ENCODE measurements at places on chromosomes 6 and 20. TPM values are rescaled to one million over a fixed set of nuclear protein-coding genes. Genes with fewer than 3 reads are reported as not detected.

GRCh38 chr6:92275150-92275549 is 1144.2 kb downstream of the EPHA7 start:
- DNase-seq = no peak

DNA sequence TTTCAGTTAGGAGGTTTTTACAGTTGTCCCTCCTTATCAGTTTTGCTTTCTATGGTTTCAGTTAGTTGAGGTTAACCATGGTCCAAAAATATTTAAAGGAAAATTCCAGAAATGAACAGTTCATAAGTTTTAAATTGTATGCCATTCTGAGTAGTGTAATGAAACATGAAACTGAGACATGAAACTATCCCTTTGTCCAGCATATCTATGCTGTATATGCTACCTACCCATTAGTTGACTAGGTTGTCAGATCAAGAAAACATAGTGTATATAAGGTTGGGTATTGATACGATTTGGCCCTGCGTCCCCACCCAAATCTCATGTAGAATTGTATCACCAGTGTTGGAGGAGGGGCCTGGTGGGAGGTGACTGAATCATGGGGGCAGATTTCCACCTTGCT is 39.1 kb downstream of the VGLL2 start:
- no peak for DNase-seq

DNA sequence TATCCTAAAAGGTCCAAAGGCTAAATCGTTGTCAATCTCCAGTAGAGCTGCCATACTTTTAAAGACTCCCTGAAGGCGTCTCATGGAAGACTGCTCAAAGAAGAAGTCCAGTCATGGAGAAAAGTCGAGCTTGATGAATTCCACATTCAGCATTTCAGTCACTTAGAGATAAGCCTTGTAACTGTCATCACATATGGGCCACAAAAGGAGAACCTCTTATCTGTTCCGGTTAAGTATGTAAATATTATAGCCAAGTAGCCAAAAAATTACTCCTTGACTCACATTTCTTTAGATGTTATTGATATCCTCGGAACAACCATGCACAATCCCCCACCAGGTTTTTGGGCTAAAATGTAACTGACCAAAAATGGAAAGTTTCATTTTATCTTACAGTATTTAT is 9.8 kb upstream of the CNKSR3 start:
- no peak for DNase-seq

DNA sequence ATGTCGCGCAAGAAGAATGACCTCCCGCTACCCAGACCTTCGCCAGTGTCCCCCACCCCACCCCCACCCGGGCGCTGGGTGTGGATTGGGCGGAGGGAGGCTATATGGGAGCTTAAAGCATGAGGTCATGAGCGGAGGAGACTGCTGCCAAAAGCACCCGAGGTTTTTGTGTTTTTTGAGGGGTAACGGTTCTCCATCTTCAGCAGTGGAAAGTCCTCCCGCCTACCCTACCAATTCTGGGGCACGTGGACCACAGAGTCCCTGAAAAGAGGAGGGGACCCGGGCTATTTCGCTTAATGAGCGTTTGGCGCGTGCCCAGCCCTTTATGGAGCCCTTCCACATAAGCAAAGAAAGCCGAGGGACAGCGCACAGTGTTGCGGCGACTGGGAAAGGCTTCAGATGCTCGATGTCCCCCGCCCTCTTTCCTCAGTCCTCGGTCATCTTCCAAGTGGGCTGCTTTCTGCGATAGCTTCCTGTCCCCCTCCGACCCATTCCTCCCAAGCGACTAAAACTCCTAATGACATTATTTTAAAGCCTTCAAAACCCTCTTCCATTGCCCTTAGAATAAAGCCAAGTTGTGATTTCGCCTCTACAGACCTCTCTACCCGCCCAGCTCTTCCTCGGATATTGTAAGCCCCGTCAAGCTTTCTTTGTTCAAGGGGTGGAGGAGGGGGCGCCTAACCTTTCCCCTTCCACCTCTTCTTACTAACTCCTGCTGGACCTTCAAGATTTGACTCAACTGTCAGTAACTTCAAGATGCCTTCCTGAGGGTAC is 2.1 kb upstream of the TRERF1 start:
- DNase-seq = peak; percentile 89

DNA sequence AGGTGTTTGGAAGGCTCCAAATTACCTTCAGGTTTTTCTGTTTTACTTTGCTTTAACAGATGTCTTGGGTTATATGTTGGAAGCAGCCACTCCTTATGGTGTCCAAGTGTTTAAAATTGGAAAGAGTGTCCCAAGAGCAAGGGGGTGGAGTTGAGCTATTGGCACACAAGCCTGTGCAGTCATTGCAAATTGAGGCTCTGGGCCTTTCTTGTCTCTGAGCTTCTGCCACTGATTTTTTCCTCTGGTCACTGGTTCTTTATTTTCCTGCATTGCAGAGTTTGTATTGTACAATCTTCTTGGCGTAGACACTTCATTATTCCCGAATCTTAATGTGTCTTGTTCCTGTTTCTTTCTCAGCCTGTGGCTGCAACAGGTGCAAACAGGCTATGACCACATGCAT is 598.8 kb downstream of the RNF144B start:
- DNase-seq = no peak

- no peak for DNase-seq
These were observed 18.3 kb downstream of the SESN1 start for GRCh38 chr6:109076377-109076776.

DNA sequence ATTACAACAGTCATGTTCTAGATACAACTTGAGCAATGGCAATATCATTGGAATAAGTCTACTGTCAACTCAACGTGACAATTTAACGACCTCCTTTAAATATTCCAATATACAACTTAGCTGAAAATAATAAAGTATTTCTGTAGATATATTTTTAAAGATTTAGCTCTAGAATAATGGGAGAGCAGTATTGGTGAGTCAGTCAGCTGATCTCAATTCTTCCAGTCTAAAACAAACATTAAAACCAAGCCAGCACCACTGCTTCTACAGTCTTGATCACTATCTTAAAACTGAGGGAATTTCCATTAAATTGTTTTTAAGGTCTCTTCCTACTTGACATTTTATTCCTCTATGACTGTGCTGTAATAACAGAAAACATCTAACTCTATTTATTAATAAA is 38.2 kb downstream of the NOL7 start:
- DNase-seq = peak; percentile 54

DNA sequence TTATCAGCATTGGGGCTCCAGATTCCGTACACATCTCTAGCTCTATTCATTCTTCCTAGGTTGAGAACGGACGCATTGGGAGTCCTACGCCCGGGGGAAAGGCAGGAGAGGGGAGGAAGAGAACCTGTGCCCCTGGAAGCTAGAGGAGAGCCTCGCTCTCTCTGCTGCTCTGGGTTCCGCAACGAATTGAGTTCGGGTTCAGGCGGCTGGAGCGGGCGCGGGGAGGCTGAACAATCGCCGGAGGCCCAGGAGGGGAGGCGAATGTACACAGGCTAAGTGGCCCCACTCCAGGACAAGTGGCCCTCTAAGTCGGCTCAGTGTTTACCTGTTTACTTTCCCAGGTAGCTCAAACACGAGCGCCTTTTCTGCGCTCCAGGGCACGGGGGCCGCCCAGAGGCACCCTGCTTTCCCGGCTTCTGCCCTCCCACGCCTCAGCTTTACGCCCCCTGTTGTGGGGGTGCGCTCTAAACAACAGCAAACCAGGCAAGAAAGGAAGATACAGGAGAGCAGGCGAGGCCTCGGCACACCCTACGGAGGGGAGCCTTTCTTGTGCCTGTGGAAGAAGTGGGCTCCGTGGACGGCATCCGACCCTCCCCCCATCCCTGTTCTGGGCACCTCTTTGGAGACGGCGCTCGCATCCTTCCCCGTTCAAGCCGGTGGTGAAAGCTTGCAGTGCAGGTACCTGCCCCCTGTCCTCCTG is 4.6 kb upstream of the NKX2-2 start:
- DNase-seq = peak; percentile 82

DNA sequence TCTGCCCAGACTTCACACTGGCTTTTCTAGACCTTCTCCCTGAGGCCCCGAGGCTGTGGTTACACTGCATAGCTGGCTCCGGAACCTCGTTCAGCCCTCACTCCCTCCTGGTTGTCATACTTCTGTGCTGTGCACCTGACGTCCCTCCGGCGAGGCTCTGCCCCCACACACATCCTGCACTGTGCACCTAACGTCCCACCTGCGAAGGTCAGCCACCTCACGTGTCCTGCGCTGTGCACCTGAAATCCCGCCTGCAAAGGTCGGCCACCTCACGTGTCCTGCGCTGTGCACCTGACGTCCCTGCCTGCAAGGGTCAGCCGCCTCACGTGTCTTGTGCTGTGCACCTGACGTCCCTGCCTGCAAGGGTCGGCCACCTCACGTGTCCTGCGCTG is 111.0 kb upstream of the FRMD1 start:
- DNase-seq = no peak

DNA sequence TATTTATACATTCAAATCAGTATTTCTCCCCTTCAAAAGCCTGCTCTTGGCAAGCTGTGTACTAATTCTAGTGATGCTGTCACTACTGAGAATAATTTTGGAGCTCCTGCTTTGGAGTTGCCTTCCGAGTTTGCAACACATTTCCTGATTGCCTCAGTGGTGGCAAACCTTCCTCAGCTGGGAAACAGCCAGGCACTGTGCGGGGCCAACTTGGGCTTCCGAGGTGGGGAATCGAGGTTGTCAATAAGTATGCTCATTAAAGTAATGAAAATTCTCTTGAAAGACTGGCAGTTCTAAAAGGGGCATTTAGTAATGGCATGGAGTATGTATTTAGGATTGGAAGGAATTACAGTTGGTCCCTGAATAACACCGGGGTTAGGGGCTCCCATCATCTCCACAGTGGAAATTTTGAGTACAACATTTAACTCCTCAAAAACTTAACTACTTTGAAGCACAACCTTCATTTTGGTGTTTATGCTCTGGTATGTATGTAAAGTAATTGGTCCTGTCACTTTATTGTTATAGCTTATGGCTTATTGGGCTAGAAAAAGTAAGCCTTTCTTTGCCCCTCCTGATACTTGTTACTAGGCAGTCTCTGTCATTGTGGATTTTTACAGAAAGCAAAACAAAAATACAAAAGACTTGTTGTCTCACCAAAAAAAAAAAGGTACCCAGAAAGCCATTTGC is 2.7 kb downstream of the PAQR8 start:
- DNase-seq = no peak

DNA sequence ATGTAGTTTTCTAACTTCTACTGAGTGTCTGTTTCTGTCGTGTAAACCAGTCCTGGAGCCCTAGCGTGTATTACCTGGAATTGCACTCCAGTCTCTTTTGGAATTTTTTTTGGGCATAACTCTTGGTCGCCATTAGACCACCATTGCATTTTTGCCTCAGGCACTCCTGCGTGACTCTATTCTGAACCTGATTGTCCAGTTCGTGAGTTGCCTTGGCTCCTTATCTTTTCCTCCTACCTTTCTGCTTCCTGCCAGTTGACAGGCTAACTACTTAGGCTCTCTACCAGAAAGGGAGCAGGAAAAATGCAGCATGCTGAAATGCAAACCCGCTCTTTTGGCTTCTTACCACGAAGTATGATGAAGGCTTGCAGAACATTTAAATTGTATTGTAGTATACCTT is 490.9 kb upstream of the SOX4 start:
- DNase-seq = no peak

IL17F gene
- total RNA-seq = not detected

KLC4 gene
- total RNA-seq = 17.7 TPM

TOX2 gene
- total RNA-seq = 0.88 TPM

FERMT1 gene
- 2.1 TPM for total RNA-seq

MEI4 gene
- not detected for total RNA-seq

NCOA6 gene
- 8.7 TPM for total RNA-seq

RAET1L gene
- total RNA-seq = not detected

SHLD1 gene
- total RNA-seq = 1.5 TPM

SLC26A8 gene
- total RNA-seq = under 0.01 TPM

Measured in osteoblast (primary cell).